ENCODE measurements at places on chromosomes 12 and 14.

DNA sequence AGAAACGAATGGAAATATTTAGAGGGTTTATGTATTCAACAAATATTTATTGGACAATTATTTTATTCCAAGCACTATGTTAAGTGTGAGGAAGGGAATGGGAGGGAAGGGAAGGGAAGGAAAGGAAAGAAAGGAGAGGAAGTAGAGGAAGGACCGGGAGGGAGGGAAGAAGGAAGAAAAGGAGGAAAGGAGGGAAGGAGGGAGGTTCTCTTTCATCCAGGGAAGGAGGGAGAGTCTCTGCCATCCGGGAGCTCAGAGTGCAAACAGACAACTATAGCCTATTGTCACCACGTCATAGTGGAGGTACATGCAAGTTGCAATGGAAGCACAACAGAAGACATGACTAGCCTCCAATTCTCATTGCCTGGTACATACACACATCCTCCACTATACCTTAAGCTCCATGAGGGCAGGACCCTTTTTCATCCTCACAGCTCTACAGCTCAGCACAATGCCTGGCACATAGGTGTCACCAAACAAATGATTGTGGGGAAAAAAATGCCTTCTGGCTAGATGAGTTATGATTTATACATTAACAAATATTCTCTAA is 48.1 kb downstream of the DAD1 start:
- no peak for DNase-seq

DNA sequence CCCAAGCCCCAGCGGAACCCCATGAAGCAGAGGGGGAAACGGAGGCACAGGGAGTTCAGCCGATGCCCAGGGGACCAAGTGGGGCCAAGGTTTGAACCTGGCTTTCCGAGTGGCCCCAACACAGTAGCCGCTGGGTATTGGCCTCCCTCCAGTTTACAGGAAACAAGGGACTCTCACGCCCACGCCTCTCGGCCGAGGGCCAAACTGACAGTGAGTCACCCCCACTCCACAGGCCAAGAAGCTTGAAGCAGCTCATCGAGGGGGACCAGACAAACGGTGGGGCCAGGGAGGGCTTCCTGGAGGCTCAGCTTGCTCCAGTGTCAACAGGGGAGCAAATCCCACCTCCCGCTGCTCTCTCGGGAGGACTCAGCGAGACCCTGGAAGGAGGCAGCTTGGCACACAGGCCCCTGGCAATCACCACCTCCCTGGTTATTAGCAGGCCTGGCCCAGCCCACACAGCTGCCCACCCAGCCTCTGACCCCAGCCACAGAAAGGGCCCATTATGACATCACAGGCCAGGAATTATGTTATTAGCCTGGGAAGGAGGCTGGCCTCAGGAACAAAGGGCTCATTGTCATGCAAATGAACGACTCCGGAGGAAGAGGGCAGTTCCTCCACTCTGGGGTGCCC is 54.6 kb downstream of the NCOR2 start:
- DNase-seq, result no peak

DNA sequence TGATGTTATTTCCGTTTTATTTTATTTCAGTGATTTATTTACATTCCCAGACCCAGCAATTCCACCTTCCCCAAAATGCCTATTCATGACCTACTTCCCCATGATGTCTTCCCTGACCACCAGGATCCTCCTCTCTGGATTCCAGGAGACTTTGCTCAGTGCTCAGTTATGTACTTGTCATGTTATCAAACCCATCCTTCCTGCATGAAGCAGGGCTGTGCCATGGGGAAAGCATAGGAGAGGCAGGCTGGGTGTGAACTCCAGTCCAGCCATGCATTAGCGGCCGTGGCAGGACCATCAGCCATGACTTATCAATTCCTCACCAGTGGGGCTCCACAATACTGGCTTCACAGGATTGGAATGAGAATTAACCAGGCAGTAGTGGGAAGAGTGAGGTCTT is 57.8 kb downstream of the B4GALNT3 start:
- DNase-seq, result no peak

DNA sequence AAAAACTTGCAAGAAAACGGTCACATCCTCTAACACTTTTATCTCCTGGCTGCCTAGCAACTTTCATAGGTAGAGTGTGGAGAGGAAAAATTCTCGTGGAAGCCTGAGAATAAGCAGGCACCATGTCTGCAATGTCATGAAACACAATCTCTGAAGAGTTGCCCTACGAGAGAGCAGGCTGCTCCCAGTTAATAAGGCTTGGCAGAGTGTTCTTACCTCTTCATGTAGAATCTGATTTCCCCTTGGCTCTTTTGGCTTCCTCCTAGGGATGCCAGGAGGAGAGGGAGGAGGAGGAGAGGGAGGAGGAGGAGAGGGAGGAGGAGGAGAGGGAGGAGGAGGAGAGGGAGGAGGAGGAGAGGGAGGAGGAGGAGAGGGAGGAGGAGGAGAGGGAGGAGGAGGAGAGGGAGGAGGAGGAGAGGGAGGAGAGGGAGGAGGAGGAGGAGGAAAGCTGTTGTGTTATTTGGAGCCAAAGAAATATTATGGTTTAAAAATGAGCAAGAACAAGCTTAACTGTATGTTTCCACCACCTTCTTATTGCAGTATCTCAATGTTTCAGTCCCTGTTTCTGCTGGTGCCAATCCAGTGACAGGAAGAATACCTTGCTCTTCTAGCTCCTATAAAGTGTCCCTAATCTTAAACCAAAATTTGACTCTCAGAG is 52.9 kb downstream of the EGLN3 start:
- no peak for DNase-seq

- no peak for DNase-seq
Measured at GRCh38 chr12:5746036-5746908, 198.8 kb downstream of the ANO2 start.

- no peak for DNase-seq
Measured at GRCh38 chr14:51884086-51884927, 23.9 kb downstream of the GNG2 start.

GRCh38 chr12:7129287-7129871 is 690 bp upstream of the RBP5 start:
- no peak for DNase-seq

DNA sequence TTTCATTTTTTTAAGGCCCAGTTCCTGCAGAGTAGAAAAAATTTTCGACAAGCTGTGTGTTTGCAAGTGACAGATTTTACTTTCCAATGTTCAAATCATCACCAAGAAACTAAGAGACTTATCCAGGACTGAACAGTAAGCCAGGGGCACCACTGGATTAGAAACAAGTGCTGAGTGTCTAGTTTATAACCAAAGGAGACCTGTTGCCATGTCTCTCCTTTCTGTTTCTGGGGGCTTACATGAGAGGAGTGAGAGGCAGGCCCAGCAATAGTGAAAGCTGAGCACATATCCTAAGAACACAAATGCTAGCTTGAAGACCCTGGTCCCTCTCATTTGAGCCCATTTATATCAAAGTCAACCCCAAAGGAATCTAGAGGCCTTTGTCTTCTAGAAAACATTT is 2.9 kb downstream of the IFNG start:
- no peak for DNase-seq

GRCh38 chr14:99699861-99700260 is 15.8 kb downstream of the CYP46A1 start:
- no peak for DNase-seq

DNA sequence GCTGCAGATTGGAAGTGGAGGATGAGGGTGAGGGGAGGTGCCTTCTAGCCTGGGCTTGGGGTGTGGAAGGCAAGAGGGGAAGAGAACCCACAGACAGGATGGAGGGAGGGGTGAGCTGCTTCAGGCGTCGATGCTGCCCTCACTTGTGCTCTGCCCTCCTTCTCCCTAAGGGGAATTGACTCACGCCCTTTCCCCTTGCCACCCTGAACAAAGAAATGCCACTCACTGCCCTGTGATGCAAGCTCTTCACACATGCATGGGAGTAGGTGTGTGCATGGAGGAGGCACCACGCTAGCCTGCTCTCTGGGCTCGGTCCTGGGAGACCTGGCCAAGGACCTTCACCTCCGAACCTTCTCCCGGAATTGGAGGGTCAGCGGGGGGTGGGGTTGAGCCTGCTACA is 35.7 kb upstream of the PRMT8 start:
- no peak for DNase-seq

DNA sequence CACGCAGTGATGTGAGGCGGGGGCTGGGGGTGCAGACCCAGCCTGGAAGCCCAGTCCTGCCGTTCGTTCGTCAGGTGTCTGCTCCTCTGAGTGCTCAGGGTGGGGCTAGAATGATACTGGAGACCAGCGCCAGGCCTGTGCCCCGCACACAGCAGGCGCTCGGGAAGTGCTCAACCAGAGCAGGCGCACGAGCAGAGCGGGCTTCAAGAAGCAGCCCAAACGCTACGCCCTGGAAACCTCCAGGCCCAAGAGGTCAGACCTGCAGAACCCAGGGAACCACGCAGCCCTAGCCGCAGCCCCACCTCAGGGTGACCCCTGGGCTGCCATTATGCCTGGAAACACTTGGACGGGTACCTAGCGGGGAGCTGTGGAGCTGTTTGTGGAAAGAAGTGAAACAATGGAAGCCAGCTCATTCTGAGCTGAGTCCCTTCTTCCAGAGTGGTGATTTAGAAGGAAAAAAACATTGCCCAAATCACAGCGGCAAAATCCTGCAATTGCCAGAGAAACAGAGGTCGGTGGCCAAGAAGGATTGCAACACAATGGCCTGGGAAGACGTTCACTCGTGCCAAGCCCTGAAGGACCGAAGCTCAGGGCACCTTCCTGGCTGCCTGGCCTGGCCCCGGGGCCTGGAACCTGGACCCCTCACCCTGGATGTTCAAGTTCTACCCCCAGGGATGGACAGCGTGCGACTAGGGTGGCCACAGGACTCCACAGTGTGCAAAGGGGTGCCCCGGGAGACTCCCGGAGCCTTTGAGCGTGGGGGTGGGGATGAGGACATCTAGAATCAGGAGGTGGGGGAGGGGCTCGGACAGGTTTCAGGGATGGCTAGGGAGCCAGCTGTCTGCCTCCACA is 40.4 kb upstream of the DIO3 start:
- no peak for DNase-seq

DNA sequence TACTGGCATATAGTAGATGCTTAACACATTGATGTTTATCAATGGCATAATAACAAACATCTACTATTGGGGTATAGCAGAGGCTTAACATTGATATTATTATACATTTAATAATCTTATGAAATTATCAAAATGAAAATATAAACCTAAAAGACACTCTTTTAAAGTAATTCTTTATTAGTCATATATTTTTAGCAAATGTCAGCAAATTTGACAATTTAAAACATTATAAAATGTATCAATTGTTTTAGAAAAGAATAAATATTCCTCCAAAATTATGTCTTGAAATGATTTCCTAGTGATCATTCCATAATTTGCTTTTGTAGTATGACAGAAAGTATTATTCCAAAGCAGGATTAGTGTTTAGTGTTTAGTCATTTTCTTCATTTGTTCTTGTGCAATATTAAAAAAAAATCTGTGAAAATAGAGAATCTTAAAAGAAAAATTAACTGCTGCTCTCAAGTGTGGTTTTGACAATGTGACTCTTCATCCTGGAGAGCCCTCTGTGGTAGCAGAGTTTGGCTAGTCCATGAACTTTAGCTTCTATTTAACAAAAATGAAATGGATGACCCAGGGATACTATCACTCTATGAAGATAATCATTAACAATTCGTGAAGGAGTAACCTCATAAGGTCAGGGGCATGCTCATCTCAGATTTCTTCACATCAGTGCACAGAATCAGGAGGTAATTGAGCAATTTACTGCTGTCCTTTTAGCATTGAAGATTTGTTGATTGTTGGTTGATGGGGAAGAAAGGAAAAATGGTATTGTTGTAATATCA is 1018.5 kb downstream of the LRFN5 start:
- DNase-seq, result no peak

DNA sequence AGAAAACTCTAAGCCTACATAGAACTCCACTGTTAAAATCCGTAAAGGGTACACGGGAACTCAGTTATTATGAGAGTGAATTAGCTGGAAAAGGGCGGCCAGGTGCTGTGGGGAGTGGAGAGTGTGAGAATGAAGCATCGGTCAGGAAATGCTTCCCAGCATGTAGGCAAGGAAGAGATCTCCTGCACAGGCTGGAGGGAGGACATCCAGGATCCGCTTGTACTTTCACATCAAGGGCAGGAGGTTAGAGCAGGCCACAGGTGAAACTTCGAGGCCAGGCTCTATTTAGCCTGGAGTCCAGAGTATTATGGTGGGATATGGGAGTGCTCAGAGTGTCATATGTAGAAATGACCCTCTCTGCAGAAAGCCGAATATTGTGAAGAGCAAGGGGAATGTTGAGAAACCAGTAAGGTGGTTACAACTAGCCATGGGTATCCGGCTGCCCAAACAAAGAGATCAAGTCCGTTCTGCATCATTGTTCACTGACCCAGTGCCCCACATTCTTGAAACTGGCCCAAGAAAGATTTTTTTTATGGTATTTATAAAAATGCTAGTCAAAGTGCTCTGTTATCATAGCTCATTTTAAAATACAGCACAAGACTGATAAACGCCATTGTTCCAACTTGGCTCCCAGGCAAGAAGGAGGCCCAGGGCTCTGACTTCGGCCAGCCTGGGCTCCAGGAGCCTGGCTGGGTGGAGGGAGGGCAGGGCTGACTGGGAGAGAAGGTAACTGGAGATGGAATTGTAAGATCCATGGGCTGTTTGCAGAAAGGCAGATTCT is 79.4 kb upstream of the HIF1A start:
- DNase-seq, result no peak

GRCh38 chr12:53752192-53752601 is 418 bp upstream of the CISTR start:
- DNase-seq, result no peak

DNA sequence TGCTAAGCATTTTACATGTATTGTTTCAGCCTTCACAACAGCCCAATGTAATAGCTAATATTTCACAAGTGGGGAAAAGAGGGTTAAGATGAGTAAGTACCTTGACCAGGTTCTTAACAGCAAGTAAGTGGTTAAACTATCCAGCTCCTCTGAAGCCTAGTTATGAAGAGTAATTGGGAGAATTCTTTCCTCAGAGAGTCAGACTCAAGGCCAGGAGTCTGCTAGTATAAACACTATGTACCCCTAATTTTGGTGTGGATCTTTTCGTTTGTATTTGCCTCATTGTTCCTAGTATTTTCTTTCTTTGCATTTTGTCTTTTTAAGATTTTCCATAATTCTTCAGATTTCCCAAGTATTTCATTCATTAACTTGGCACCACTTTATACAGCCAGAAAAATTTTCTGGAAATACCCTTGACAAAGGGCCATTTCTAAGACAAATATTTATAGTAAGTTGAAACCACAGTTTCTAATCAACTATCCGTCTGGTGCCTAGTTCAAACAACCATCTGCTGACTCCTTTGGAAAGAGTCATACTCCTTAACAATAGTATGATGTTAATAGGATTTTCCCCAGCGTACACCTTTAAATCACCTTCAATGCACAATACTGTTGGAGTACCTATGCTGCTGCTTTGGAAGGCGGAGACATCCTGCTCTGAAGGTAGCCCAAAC is 81.2 kb downstream of the SCAF11 start:
- DNase-seq, result no peak

- DNase-seq, result no peak
Measured at GRCh38 chr12:69981881-69982475, 157.0 kb downstream of the MYRFL start.

GRCh38 chr12:19382111-19382526 is 57.2 kb upstream of the AEBP2 start:
- DNase-seq, result no peak

- no peak for DNase-seq
Measured at GRCh38 chr12:124577986-124578385, 10.6 kb upstream of the NCOR2 start.
